Activated gamma-delta T cell (primary cell): ENCODE measurements at places on chromosomes 7 and 10.

DNA sequence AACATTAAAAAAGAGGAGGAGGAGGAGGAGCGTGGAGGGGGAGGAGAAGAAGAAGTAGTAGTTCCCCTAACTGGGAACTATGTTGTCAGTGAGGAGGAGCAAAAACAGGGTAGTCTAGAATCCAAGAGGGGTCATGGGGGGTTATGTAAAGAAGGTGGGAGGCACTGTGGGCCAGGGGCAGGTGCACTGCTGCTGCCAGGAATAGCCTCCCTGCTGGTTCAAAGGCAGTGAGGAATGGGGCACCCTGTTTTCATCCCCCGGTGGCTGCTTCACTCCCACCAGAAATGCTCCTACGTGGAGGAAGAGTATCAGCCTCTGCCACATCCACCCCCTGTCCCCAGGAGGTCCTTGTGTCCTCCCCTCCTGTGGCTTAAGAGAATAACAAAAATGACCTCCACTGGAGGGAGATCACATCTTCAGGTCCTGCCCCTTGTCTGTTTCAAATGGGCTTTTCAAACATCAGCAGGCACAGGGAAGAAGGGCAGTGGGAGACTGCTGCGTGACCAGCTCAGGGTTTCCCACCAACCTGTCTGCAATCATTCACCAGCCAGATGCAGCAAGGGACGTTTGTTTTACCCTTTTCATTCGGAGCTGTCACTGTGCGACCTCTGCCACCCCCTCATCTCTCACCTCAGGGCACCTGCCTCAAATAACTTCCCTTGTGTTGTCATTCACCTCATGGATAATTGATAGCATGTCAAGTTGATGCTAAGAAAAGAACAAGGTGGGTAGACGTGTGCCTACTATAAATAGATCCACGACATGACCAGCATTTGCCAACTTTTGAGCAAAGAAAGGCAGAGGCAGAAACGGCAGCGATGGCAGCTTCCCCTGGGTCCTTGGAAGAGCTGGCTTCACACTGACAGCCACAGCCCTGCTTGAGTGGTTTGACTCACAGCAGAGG lies 92.6 kb downstream of the DGKI start:
- DNase-seq, result no peak

- DNase-seq, result no peak
These were observed 744.7 kb downstream of the KCNMA1 start for GRCh38 chr10:76892766-76893479.

- no peak for DNase-seq
These were observed 51.7 kb downstream of the PROSER2 start for GRCh38 chr10:11874568-11875493.

- DNase-seq, result no peak
These were observed 18.7 kb downstream of the PKD2L1 start for GRCh38 chr10:100311298-100311697.

DNA sequence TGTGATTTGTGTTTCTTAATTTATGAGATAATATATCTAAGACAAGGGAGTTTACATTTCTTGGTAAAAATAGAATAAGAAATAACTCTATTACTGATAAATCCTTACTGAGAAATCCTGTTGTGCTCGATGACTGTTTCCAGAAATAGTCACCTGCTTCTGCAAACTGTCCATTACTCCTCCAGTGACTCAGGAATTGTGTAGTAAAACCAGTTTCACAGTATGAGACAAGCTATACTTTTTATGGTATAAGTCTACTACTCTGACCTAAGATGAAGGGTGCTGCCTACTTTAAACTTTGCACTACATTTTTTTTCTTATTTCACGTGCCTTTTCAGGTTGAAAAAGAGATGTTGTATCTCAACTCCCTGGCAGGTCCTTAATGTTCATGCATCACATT lies 6.8 kb upstream of the ANKRD22 start:
- DNase-seq, result no peak

- DNase-seq, result no peak
These were observed 102.8 kb upstream of the THSD7A start for GRCh38 chr7:11934796-11935195.

- no peak for DNase-seq
These were observed 68.2 kb downstream of the SLC37A3 start for GRCh38 chr7:140330128-140330527.

- DNase-seq, result no peak
These were observed 946 bp upstream of the RASGEF1A start for GRCh38 chr10:43267811-43268210.

DNA sequence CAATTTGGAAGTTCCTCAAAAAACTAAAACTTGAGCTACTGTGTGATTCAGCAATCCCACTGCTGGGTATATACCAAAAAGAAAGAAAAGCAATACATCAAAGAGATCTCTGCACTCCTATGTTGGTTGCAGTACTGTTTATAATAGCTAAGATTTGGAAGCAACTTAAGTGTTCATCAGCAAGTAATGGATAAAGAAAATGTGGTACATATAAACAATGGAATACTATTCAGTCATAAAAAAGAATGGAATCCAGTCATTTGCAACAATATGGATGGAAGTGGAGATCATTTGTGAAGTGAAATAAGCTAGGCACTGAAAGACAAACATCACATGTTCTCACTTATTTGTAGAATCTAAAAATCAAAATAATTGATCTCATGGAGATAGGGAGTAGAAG lies 16.5 kb upstream of the IMMP2L start:
- no peak for DNase-seq

- no peak for DNase-seq
These were observed 129.1 kb upstream of the PPP1R3A start for GRCh38 chr7:114047889-114048288.

DNA sequence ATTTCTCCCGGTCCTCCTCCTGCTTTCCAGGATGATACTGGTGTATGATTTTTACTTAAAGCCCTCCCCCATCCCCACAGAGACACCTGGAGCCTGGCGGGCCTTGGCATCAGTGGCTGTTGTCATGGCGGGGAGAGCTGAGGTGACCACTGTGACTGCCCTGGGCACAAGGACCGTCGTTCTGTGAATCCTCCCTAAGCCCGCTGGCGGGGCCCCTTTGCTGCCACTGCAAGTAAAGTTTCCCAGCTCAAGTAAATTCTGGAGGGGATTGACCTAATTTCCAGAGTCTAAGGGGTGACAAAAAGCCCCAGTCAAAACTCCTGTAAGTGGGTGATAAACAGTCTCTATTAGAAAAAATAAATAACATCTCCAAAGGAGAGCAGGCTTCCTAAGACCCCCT lies 393.2 kb upstream of the PODXL start:
- no peak for DNase-seq

DNA sequence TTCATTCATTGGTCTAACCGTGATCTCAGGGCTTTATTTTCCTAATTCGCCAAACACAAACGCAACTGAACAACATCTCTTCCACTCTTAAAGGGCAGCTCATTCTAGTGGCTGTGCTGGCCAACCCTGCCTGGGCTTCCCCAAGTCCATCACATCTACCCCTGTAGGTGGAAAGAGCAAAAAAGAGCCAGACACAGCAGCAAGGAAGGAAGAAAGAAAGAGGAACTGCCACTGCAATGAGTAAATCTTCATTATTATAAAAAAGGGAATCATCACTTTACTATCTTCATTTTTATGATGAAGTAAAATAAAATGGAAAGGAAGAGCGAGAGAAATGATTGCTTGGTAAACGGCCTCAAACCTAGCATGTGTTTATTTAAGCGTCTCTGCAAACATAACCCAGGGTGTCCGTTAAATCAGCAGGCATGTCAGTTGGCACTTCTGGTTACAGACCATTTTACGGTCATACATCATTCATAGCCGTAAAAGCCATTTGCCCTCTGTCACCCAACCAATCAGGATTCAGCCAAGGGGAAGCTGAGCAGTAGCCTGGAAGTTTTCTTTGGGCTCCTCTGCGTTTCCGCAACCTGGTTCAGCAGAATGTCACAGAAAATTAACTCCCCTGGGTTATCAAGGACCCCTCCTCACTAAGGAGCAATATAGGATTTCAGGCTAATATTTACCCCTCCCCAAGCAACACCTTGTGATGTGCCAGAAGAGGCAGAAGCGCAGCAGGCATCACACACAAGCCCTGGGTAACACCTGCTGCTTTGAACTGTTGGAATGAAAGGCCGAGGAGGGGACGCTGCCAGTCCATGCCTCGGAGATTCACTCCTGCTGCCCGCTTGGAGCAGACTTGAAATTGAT lies 234.0 kb downstream of the SNX10 start:
- no peak for DNase-seq

DNA sequence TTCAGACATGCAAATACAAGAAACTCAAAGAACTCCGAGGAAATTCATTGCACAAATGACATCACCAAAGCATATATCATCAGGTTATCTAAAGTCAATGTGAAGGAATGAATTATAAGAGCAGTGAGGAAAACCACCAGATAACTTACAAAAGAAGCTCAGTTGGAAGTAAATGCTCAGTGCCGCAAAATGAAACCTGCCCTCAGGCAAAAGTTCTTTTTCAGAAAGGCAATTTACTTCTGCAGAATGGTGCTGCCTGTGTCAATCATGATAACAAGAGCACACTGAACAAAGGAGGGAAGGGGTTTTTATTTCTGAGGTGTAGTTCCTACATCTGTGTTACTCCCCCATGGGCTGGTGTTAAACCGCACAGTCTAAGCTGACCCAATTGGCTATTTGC lies 550.6 kb upstream of the SEMA3D start:
- no peak for DNase-seq

GRCh38 chr7:157612009-157612663 lies 275.3 kb downstream of the DNAJB6 start:
- DNase-seq, result no peak

- DNase-seq, result no peak
These were observed 11.7 kb downstream of the PTPRE start for GRCh38 chr10:127918572-127918971.

GRCh38 chr7:48053736-48054135 lies 18.4 kb downstream of the C7orf57 start:
- DNase-seq, result no peak

GRCh38 chr10:103739039-103739764 lies 116.2 kb downstream of the SH3PXD2A start:
- DNase-seq, result no peak

DNA sequence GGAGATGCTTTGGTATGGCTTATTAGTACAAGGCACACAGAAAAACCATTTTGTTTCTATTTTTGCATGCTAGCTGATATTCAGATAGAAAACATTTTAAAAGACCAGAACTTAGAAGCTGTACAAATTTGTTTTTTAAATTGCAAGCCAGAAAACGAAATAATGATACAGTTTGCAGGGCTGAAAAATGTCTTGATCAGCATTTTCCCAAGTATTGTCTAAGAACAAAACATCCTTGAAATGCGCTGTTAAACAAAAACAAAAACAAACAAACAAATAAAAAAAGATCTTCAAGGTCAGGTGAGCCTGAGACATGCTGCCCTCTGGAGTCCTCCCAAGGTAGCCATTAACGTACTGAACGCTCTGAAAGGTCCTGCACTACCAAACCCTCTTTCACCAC lies 98.3 kb downstream of the VIM start:
- DNase-seq, result no peak

DNA sequence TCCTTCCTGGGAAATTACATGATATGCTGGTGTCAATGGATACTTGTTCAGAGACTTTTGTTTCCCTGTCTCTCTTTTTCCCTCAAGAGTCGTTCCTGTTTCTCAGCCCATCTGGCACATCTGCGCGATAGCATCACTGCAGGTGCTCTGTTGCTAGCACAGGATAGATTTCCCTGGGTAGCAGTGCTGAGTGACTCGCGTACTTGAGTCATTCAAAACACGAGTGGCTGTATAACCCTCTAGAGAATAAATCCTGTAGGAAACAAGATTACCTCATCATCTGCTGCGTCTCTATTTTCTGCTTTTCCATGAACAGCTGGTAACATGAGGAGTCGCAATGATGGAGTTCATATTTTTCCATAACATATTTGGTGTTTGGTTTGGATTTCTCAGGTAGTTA lies 452.0 kb upstream of the FZD8 start:
- DNase-seq, result no peak

DNA sequence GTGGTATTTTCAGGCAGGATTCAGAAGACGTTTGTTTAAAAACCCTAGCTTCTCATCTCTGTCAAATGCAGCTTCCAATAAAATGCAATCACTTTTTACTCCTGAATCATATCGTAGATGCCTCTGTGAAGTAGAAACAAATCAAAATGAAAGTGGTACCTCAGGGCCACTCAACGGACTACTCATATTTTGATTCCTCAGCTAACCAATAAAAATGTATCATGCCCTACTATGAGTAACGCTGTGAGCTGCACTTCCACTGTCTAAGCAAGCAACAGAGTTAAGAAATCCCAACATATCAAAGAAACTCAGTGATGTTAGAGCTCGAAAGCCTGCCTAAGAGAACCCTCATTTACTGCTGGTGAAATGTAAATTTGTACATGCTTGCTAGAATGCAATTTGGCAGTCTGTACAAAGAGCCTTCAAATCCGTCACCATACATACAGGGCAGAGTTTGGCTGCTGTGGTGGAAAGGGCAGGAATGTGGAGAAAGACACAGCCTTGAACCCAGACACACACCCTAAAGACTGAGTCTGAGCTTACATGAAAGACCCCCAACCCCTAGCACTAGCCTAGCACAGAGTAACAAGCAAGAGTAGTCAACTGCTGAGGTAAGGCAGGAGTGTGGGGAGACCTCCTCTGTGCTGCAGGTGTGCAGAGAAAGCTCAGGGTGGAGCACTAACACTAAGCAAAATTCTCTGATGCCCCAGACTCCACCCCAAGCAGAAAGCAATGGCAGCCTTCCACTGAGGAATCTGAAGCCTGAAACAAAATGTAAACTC lies 151.5 kb downstream of the ANK3 start:
- DNase-seq, result no peak

DNA sequence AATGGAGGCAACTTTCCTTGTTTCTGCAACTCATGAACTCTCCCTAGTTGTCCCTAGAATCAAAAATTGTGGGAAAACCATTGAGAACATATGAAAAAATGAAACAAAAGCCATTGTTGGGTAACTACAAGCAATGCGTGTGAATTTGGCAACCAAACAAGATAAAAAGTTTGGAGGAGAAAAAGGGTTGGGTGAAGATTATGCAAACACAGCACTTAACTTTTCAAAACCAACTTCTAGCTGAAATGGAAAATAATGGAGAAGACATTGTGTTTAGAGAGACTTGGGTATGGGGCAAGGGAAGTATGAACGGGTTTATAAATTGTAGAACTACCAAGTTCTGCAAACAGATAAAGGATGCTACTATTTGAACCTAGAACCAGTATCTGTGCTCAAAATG lies 89.0 kb upstream of the SVIL start:
- no peak for DNase-seq

- no peak for DNase-seq
These were observed 9.3 kb downstream of the RASGEF1A start for GRCh38 chr10:43257347-43258210.

DNA sequence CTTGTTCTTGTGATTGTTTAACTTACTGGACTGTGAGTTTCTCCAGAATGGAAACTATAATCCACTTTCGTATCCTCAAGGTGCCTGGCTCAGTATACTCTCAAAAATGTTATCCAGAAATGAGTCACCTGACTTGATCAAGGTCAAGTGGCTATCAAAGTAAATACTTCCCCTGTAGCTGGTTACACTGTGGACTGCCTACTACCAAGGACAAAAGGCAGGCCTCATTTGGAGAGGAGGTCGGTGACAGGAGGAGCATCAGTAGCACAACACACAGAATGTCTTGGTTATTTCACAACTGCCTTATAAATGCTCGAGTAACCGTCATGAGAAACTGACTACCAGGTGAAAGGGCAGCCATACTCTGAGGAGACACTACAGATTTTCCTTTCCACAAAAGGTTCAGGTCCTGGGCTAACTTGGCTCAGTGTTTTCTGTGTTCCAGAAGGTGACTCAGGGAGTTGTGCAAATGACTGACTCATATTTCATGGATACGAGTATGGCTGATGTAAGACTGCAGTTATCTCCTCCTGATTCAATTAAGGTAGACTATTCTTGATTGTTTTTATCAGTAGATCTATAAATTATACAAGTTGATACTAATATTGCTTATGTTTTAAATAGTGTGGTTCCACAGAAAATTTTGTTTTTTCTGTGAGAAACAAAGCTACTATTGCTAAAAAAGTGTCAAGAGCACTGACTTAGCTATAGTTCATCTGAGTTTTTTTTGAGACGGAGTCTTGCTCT lies 4.2 kb upstream of the CCNY start:
- no peak for DNase-seq
